Activated CD4-positive, alpha-beta T cell treated with anti-CD3 and anti-CD28 coated beads, Interleukin-2, Interleukin-4, amounts not matched to agents 100 ng/mL and 50 ng/mL, durations not matched to agents 16 hours and 8 hours (primary cell): ENCODE measurements at places on chromosomes 12 and 14.

DNA sequence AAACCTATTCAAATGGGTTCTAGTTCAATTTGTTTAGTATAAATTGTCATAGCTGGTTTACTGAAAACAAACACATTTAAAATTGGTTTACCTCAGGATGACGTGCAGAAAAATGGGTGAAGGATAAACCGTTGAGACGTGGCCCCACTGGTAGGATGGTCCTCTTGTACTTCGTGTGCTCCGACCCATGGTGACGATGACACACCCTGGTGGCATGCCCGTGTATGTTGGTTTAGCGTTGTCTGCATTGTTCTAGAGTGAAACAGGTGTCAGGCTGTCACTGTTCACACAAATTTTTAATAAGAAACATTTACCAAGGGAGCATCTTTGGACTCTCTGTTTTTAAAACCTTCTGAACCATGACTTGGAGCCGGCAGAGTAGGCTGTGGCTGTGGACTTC lies 8.3 kb downstream of the CALM1 start:
- DNase-seq, result no peak

GRCh38 chr12:107404981-107405380 lies 280.6 kb upstream of the PWP1 start:
- peak; percentile 54 for DNase-seq

DNA sequence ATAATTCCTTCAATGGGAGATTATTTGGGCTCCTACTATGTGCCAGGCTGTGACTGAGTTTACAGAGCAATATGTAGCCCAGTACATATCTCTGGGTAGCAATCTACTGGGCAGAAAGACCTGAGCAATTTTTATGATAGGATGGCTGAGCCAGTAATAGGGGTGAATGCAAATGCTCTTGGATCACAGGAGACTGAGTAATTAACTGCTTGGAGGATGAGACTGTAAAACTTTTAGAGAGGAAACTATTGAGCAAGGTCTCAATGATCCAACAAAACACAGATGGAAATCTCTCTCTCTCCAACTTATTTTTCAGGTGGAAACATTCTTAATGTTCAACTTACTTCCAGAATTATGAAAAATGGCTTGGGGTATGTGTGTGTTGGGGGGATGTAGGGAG lies 402.2 kb downstream of the AEBP2 start:
- no peak for DNase-seq

DNA sequence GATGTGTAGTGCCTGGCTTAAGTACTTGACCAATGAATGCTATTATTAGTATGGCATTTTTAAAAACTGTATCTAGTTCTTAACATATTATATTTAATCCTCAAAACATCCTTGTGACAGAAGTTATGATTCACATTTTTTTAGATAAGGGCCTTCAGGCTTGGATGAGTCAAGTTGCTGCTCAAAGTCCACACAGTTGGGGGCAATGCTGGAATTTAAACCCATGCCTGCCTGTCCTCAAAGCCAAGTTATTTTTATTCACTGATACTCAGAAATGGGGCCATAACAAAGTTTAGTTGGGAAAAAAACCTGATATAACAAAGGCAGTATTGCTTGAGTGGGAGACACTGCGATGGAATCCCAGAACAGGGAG lies 50.6 kb downstream of the RFX4 start:
- DNase-seq, result no peak

- DNase-seq, result peak; percentile 17
Observed at GRCh38 chr12:65740506-65740872, 83.8 kb upstream of the HMGA2 start.

DNA sequence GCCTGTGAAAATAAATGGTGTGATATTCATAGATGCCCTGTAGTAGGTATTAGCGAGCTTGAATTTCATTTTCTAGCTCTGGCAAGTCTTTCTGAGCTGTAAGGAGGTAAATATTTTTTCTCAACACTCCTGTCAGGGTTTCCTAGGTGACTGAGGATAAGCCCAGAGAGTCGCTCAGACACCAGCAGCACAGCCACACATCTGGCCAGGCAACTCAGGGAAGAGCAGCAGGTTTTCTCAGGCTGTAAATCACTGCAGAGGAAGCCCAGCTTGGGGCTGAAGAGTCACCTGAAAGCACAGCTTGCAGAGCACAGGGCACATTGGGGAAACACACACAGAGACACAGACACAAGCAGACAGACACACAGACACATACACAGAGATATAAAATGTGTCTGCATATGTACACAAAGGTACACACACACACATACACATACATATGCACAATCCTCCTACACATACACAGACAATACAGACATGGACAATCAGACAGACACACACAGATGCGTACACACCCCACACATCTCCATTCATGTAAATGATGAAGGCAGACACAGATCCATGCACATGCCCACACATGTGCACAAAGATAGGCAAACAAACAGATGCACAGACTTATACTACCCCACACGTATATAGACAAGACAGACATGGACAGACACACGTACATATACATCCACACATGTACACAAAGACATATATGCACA lies 232.0 kb upstream of the TMTC1 start:
- no peak for DNase-seq

GRCh38 chr14:76396714-76397187 lies 20.8 kb downstream of the ESRRB start:
- no peak for DNase-seq

GRCh38 chr12:103596981-103597380 lies 9.9 kb downstream of the STAB2 start:
- DNase-seq, result no peak

- DNase-seq, result no peak
Observed at GRCh38 chr12:6066651-6067050, 57.8 kb downstream of the VWF start.

GRCh38 chr14:94591073-94591472 lies 9.8 kb downstream of the SERPINA5 start:
- no peak for DNase-seq

- DNase-seq, result no peak
Observed at GRCh38 chr14:51789114-51789513, 71.3 kb upstream of the GNG2 start.

DNA sequence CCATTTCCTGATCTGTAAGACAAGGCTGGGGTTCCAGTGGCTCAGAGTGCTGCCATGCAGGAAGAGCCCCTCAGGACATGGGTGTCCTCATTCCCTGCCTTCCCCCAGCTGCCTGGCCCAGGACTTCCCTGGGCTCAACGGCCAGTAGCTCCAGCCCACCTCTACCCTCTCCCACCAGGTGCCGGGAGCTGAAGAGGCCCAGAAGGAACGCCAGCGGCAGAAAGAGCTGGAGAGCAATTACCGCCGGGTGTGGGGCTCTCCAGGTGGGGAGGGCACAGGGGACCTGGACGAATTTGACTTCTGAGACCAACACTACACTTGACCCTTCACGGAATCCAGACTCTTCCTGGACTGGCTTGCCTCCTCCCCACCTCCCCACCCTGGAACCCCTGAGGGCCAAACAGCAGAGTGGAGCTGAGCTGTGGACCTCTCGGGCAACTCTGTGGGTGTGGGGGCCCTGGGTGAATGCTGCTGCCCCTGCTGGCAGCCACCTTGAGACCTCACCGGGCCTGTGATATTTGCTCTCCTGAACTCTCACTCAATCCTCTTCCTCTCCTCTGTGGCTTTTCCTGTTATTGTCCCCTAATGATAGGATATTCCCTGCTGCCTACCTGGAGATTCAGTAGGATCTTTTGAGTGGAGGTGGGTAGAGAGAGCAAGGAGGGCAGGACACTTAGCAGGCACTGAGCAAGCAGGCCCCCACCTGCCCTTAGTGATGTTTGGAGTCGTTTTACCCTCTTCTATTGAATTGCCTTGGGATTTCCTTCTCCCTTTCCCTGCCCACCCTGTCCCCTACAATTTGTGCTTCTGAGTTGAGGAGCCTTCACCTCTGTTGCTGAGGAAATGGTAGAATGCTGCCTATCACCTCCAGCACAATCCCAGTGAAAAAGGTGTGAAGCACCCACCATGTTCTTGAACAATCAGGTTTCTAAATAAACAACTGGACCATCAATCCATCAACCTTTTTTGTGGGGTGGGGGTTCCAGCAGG lies 17.6 kb downstream of the AGAP2 start:
- no peak for DNase-seq

DNA sequence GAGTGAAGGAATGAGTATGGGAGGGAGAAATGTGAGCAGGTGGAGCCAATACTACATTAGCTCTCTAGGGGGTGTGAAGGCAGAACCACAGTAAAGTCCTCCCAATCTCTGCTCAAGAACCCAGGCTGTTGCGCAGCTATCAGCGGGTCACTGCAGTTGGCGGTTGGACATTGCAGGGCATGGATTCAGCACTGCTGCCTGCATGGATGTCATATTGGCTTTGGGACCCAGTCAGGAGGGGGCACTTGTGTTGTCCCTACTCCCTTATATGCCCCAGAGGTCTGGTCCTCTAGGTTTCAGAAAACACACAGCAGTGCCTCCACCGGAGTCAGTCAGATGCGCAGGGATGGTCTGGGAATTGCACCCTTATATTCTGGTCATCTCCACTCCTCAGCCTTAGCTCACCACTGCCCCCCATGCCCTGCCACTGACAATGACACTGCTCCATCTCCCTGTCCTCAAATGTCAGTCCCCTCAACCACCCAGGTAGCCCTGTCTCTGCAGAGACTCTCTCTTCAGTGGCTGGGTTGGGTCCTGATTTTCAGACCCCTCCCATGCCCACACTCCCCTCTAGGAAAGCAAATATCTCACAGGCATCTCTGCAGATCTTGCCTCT lies 9.6 kb downstream of the ZDHHC22 start:
- DNase-seq, result no peak

DNA sequence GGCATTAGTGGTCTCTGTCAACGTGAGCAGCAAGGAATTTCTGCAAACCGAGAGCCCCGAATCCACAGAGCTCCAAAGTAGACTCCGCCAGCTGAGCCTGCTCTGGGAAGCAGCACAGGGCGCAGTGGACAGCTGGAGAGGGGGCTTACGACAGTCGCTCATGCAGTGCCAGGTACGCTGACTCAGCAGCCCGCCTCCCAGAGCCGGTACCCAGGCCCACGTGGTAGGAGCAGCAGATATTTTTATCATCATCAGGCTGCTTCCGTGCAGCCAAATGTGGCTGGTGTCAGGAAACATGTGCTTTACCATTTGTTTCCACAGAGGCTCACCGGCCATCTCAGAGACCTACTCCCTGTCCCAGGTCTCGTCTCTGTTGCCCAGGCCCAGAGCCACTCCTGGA lies 73.7 kb downstream of the ESR2 start:
- DNase-seq, result no peak

DNA sequence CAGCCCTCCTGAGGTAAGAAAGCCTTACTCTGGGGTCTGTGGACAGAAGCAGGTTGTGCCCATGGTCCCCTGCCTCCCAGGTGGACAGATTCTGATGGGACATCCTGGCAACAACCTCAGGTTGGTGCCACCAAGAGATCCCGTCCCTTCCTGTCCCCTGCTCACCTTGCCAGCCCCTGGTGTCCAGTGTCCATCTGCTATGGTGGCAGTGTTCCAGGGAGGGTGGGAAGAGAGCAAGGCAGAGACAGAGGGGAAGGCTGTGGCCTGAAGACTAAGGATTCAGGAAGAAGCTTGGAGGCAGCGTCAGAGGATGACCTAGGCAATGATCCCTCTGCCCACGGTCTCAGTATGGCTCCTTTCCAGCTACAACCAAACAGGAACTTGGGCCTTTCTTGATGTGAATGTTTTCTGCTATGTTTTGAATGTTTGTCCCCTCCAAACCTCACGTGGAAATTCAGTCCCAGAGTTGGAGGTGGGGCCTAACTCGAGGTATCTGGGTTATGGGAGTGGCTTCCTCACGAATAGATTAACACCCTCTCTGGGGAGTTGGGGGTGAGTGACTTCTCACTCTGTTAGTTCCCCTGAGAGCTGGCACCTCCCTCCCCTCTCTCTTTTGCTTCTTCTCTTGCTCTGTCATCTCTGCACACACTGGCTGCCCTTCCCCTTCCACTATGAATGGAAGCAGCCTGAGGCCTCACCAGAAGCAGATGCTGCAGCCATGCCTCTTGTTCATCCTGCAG lies 26.9 kb downstream of the IQSEC3 start:
- no peak for DNase-seq

- peak; percentile 70 for DNase-seq
Observed at GRCh38 chr12:6950811-6951540, at the start of gene PTPN6. Gene PTPN6, plus strand, starts transcription at chr12:6951356. Its CDS starts 157 bp downstream, at chr12:6951513.

DNA sequence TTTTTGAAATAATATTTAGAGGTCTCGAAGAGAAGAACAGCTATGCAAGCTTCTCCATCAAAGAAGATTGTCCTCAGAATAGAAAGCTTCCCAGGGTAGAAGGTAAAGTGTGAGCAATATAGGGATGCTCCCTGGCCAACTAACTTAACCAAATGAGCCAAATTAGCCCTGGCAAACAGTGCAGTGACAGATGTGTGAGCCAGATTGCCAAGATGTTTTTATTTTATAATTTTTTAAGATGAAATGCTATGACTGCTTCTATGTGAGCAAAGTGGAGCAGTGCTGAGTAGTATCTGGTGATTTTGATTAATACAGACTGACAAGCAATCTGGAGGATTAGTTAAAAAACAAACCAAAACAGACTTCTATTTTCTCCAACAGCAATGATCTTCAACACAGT lies 202.1 kb downstream of the NOVA1 start:
- no peak for DNase-seq

DNA sequence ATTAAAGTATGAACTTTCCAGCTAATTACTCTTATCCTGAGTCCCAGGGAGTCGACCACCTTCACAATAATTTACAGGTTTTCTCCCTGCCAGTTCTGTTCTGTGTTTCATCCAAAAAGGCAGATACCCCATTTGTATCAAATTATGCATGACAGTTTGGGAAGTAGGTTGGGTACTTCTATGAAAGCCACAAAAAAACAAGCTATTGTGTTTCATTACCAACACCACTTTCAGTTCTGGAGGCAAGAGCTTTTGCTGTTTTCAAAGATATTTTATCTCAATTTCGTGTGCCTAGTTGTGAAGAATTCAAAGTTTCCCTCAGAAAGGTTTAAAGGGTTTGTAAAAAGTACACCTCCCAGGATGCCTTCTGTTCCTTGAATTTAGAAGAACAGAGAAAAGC lies 557.4 kb downstream of the FLRT2 start:
- no peak for DNase-seq

DNA sequence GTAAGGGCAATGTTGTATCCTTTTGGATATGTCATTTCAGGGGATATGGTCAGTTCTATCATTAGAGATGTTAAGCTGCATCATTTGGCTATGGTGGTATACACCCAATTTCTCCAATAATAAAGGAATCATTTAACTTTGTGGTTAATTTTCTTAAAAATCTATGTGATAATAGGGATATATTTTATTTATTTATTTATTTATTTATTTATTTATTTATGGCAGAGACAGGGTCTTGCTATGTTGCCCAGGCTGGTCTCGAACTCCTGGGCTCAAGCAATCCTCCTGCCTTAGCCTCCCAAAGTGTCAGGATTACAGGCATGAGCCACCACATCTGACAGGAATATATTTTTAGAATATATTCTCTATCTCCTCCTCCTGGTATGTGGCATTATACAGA lies 85.7 kb downstream of the EML5 start:
- no peak for DNase-seq

- DNase-seq, result no peak
Observed at GRCh38 chr12:76967181-76967885, 88.5 kb upstream of the CSRP2 start.
